ENCODE measurements at places on chromosomes 16 and 17.

DNA sequence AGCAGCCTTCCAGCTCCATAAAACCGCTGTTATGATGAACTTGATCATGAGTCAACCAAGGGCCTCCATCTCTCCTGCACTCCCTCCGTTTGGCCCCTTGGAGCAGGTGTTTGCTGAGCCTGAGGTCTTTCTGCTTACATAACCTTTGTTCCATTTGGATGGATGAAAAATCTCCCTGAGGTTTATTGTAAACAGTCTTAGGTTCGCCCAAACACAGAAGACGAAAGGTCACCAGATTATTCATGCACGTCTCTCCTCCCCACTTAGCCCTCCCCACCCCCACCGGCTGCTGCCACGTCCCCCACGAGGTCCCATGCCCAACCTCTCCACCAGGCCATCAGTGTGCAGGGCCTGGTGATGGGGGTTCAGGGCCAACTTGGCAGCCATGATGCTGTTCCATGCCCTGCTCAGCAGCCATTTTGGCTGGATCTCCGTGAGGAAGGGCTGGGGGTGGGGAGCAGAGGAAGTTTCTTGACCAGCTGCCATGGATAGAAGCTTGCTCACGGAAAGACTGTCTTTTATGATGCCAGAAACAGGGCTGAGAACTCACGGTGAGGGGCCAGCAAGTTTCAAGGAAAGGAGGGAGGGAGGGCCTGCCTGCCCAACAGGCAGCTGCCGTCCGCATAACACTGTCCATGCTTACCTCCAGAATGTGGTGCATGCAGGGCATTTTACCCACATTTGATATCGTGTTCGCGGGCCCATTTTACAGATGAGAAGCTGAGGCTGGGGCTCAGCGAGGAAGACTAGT, 47.8 kb upstream of the FOXF1 start:
- no peak for DNase-seq

DNA sequence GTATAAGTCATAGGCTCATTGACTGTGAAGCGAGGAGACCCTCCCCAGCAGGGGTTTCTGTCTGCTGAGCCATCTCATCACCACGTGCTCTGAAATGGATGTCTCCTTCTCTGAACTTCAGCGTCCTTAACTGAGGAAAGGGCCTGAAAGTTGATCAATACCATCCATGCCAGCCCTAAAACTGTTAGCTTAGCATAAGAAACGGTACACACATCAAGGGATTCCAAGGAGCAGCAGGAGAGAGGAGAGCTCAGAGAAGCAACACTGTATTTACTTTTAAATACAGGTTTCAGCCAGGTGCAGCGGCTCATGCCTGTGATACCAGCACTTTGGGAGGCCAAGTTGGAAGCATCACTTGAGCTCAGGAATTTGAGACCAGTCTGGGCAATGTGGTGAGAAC, 248.9 kb upstream of the TNRC6C start:
- no peak for DNase-seq

DNA sequence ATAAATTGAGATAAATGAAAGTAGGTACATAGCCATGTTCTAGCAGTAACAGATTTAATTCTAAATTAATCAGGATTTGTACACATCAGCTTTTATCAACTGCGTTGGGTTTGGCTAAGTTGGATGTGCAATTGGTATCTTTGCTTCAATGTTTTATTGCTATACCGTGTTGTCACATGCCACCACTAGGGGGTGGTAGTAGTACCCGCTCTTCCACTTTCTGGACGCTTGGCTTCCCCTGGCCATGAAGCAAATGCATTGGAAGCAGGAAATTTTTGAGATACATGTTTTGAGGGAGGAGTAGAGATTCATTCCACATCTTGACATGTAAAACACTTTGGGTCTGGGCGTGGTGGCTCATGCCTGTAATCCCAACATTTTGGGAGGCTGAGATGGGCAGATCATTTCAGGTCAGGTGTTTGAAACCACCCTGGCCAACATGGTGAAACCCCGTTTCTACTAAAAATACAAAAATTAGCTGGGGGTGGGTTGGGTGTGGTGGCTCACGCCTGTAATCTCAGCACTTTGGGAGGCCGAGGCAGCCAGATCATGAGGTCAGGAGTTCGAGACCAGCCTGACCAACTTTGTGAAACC, 58.6 kb downstream of the EMP2 start:
- peak; percentile 77 for DNase-seq

DNA sequence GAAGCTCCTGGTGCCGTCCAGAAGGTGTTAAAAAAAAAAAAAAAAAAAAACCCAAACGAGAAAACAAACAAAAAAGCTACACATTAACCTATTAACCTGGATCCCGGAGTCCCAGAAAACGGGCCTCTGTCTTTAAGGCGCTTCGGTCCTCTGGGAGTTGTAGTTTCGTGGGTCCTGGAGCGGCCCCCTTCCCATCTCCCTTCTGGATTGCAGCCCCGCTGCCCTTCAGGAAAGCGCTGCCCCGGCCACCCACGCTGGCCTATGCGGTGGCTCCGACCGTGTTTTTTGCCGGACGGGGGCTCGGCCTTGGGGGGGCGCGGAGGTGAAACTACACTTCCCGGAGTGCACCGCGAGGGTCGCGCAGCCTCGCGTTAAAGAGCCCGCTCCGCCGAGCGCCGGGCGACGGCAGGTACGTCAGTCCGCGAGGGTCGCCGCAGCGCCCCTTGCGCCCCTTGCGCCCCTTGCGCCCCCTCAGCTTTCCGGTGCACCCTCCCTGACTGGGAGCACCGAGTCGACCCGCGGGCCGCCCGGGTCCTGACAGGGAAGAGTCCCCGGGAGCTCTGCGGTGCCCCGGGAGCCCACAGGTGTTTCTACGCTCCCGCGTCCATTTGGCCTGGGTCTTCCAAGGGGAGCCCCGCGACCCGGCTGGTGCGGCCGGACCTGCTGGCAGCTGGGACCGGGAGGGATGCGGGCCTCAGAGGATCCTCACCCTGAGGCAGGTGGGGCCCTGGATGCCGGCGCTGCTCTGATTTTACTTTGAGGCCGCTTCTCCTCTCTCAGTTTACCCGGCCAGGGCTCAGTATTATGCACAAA, at the start of gene FCSK:
TSS of gene FCSK (plus strand) at position 374 of the 813 bp plus-strand sequence. CDS start 8,596 bp downstream, outside the sequence.
- DNase-seq = peak; percentile 75

- no peak for DNase-seq
Measured at GRCh38 chr17:75684924-75685323, 17.8 kb downstream of the SAP30BP start.

DNA sequence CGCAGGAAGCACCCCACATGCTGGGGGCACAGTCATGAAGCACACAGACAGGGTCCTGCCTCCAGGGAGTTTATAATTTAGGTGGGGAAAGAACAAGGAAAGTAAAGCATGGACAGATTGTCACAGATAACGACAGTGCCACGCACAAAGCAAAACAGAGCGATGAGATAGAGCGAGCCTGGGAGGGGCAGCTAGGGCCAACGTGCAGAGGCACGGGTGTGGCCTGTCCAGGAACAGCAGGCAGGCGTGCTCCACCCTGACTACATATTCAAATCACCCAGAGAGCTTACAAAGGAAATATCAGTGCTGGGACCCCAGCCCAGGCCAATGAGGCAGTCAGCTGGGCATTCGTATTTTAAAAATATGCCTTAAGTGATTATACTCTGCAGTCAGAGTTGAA, 16.8 kb downstream of the LGALS9 start:
- peak; percentile 79 for DNase-seq

Data from erythroblast (primary cell).